ENCODE measurements at places on chromosomes 12 and 14.

DNA sequence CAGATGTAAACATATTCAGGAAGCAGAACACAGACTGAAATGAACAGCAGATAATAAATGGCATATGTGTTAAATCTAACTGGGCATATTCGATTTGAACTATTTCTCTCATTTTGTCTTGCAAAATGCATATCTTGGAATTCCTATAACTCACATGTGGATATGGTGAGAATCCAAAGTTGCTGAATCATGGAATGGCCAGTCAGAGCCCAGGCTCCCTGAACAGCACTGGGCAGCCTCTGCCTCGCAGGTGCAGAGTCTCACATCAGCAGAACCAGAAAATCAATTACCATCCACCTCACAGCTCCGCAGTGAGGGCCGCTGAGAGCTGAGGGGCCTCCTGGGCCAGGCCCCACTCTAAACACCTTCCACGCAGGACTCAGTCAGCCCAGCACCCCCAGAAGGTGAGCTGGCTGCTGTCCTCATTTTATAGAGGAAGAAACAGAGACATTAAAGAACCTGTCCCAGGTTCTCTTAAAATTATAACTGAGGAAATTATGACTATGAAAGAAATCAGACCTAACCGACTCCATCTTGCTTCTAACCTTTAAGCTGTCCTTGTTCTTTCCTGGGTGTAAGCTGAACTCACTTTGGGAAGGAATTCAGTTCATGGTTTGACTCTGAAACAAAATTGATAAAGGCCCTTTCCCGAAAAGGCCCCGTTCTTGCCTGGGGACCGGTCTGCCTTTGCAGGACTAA, 269.1 kb upstream of the SFSWAP start:
- no peak for DNase-seq

- no peak for DNase-seq
Measured at GRCh38 chr12:100793182-100793581, 1.4 kb upstream of the ANO4 start.

DNA sequence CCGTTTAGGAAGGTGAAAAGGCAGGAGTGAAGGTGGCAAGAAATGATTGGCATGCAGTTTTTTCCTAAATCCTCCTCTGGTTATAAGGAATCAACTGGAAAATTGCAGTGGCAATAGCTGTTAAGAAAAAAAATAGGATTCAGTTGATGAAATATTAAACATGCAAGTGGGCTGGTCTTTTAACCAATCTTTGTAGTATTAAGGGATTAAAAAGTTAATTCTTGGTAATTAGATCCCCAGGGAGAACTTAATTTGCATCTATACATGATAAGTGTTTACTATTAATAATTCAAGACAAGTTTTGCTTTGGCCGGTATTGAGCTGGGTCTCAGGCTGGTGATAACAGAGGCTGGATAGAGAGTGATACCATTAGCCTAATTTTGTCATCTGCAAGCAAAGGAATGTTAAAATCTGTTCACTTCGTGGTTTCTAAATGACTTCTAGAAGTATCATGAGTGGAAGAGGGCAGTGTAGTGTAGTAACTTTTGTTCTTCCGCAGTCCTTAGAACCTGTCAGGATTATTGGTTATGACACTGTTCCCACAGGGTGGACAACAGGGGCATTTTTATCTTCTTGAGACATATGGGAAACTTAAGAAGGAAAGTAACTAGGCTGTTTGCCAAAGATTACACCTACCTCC, 118.5 kb downstream of the PRKCH start:
- DNase-seq = no peak

GRCh38 chr12:54397157-54397556, 12.6 kb upstream of the ZNF385A start:
- DNase-seq = no peak

DNA sequence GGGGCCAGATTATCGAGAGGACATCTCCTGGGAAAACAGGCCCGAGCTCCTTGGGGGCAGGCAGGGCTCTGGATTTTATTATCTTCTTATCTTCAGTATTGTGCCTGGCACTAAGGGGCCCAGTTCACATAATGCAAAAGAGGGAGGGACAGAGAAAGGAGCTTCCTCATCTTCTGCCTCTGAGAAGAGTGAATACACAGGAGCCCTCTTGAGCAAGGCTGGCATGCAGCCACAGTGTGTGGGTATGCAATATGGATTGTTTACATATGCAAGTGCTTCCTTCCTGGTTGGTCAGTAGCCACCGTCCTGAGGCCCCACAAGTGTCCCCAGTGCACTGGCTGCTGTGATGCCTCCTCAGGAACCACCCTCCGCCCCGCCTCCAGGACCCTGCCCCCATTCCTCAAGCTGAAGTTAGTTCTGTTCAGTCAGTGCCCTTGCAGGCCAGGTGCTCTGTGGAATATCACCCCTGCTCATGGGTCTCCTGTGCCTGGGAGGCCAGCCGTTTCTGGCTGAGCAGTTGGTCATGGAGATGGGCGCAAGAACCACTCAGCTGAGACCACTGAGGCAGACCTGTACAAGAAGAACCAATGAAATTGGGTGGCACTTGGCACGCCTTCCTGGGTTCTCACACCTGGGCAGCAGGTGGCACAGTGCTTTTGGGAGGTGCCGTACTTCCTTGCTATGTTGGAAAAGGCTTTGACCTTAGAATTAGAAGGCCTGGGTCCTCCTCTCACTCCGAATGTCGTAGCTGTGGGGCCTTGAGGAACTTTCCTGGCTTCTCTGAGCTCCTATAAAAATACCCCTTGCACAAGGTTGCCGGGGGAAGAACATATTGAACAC, 35.1 kb upstream of the ACTN1 start:
- no peak for DNase-seq

DNA sequence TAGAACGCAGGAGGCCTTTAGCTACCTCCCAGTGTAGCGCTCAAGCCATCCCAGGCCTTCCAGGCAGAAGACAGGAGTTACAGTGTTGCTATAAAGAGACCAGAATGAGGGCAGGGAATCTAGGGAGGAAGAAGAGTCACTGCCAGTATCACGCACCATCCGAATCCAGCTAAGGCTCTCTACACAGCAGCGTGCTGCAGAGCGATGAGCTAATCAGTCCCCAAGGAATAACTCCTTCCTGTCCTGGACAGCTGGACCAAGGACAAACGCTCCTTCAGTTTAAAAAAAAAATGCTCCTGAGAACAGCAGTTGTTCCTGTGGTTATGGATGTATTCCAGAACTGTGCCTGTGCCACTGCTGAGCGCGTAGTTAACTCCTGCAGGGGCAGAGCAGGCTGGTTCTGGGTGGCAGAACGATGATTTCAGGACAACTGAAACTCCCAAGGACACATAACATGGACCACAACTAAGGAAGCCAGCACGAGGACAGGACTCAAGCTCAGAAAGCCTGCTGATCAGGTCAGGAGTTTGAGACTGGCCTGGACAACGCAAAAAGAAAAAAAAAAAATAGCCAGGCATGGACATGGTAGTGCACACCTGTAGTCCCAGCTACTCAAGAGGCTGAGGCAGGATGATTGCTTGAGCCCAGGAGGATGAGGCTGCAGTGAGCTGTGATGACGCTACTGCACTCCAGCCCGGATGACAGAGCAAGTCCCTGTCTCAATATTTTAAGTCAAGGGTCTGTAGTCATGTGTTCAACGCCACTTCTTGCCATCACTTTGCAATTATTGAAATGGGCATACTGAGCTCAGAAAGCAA, 2.6 kb downstream of the IFFO1 start:
- DNase-seq = no peak

DNA sequence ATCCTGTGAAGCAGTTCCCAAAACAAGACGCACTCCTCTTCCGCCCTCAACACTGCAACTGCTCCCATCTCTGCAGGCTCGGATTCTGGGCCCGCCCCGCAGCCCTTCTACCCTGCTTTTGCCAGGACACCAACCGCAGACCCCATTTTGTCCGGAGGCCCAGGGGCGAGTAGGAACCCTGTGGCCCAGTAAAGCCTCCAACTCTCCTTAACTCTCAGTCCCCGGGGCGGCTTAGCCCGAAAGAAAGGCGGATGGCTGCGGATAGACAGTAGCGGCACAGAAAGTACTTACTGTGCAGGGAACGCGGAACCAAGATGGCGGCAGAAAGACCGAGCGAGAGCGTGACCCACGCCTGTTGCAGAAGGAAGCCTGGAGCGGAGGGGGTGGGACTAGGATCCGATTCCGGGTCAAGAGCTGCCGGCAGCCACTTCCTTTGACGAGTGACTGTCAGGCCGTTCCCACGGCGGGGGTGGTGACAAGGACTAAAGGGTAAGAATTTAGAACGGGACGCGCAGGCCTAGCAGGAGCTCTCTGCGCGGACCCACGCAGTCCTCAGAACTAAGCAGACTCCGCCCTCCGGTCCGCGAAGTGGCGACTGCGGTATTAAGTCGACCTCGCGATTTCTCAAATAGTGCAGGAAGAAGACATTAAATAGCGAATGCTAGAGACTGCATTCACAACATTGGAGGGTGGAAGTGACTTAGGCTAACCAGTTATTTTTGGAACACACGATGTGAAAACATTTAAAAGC, at the start of gene NACA:
Gene NACA (minus strand): TSS at position 328 of the 751 bp plus-strand sequence. CDS start 778 bp downstream, outside the sequence.
- DNase-seq = peak; percentile 96

- no peak for DNase-seq
Measured at GRCh38 chr12:63066782-63067181, 84.2 kb downstream of the AVPR1A start.

DNA sequence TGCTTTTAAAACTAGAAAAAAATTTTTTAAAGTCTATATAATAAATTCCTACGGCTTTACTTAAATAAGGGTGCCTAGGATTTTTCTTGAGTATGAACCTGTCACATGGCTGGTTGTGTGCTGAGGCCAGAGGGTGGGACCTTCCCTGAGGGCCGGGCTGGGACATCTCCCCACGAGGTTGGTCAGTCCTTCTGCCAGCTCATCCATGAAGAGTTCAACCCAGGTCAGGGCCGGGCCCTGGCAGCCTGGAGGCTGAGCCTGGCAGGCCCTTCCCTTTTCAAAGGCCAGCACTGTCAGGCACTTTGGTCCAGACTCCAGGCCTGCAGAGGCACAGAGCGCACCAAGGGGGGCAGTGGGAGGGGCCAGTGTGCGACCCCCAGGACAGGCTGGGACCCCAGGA, 31.7 kb downstream of the TNFAIP2 start:
- DNase-seq = no peak

GRCh38 chr14:68976160-68977067, 2.7 kb downstream of the ACTN1 start:
- DNase-seq = no peak

DNA sequence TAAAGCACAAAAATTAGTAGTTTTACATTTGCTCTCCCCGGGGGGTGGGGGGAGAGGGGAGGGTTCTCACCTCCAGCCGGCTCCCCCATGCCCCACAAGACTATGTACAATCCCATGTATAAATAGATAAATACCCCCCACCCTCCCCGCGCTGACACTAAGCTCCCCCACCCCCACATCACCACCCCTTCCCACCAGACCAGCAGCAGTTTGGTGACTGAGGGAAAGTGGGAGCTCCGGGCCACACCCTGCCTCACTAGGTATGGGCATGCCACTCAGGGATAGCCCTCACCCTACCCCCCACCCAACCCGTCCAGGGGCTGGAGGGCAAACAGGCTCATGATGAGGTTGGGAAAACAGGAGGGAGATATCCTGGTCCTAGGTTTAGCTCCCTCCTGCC, 1.9 kb upstream of the PRKAG1 start:
- no peak for DNase-seq

DNA sequence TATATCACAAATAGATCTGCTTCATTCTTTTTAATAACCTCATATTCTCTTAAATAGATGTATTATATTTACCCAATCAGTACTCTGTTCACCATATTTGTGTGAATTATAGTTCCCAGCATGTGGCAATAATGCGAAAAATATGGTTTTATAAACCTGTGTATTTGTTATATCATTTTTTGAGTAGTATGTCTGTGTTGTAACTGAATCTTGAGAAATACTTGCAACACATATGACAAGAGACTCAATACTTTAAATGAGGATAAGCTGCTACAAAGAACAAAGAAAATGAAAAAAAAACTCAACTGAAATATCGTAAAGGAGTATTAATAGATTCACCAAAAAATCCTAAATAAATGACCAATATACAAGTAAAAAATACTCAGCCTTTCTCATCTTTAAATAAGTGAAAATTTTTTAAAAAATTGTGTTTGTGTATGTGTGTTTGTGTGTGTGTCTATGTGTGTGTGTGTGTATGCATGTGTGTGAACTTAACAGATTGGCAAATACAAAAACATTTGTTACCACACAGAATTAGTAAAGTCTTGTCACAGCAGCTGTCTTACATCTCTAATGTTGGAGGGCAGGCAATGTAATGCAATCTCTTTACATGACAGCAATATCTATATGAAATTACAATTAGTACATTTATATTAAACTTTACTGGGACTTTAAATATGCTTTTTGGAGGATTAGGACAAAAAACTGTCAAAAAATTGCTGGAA, 441.9 kb upstream of the MGAT4C start:
- DNase-seq = no peak

DNA sequence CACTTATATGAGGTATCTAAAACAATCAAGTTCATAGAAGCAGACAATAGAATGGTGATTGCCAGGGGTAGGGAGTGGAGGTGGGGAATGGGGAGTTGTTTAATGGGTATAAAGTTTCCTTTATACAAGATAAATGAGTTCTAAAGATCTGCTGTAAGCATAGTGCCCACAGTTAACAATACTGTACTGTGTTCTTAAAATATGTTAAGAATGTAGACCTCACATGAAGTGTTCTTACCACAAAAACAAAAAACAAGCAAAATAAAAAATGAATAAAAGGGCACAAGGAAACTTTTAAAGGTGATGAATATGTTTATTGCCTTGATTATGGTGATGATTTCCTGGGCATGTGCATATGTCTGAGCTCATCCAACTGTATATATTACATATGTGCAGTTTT, 211.8 kb downstream of the MSRB3 start:
- DNase-seq = no peak

- DNase-seq = no peak
Measured at GRCh38 chr12:23763724-23764123, 185.7 kb downstream of the SOX5 start.

- DNase-seq = no peak
Measured at GRCh38 chr12:106416273-106416672, 58.7 kb downstream of the POLR3B start.
